Suprapubic skin (tissue), 4 donors: ENCODE measurements at places on chromosomes 16 and 17. TPM values are rescaled to one million over a fixed set of nuclear protein-coding genes. Genes with fewer than 3 reads are reported as not detected.

DNA sequence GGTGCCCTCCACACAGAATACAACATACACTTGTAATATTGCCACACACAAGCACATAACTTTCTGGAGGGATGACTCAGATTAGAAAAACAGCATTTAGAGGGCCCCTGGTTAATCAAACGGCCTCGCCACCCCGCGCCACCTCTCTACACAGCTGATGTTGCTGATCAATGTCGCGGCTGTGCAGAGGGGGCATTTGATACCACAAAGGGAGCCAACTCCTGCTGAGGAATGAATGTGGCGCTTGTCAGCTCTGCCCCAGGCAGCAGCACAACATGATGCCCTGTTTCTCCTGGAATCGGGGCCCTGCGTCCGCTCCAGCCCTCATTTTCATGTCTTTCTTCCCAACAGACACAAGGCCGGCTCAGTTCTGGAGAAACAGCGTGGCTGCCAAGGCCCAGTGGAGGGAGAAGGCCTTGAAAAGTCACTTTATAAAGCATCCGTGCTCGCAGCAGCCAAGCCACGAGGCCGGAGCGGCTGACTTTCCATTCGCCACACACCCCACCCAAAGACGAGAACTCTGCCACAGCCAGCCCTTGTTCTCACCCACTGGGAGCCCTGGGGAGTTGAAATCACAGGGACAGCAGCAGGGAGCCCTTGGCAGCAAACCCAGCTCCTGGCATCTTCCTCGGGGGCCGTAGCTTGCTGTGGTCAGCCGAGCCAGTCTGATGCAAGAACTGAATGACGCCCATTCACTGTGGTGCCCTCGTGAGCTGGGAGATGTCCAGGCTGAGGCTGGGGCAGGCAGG, 65.6 kb downstream of the XYLT1 start:
- peak; percentile 92 for DNase-seq

GRCh38 chr17:41223821-41224220, 2.6 kb upstream of the KRTAP9-2 start:
- DNase-seq = no peak

DNA sequence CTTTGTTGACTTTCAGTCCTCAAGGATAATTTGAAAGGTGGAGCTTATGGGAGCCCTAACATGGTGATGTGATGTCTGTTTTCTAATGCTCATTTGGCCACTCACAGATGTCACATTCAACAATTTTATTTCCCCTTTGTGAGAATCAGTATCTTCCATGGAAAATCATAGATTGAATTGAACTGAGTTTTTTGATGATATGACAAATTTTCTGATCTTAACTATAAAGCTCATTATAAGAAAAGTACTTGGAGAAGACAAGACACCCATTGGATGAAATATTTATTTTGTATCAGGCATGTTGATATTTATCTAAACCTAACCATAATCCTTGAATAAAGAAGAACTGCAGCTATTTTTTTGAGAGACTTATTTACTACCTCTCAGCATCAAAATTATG, 824.6 kb upstream of the GOT2 start:
- no peak for DNase-seq

DNA sequence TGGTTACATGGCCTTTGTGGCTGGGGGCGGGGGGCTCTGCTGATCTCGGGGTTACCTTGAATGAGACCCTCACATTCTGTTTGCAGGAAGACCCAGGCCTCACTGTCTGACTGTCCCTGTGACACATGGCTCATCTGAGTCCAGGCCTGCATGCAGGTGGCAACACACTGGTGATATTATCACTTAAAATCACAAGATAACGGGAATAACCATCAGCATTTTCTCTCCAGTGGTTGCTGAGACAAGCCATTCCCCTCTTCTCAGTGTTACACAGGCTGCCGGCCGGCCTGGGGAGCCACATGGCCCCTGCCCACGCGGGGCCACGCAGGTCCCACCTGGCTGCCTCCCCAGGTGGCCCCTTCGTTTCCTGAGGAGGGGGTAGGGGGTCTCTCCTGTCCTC, 197.6 kb downstream of the ENGASE start:
- no peak for DNase-seq

The C16orf46 gene
- total RNA-seq = 2.2 TPM
